Lung microvascular endothelial cell (primary cell): ENCODE measurements at places on chromosomes 11 and 22.

DNA sequence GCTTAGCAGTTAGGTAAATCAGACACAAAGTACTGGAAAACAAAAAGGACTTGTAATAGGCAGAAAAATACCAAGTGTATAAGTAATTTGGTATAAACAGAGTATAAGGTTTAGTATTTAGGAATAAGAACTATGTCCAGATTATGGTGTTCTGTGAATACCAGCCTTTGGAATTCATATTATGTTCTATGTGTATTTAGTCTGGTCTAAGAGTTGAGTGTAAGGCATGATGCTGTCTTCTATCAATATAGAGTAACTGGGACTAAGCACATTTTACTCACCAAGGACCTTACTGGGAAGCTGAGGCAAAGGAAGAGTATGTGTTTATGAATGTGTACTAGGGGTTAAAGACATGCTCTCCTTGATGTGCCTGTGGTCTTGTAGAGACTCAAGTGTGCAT lies 9.5 kb downstream of the SDHD start:
- DNase-seq, result no peak

- no peak for DNase-seq
Measured at GRCh38 chr22:46575911-46576555, 38.6 kb upstream of the CELSR1 start.

- no peak for DNase-seq
Measured at GRCh38 chr11:106999196-106999595, 19.1 kb downstream of the GUCY1A2 start.

DNA sequence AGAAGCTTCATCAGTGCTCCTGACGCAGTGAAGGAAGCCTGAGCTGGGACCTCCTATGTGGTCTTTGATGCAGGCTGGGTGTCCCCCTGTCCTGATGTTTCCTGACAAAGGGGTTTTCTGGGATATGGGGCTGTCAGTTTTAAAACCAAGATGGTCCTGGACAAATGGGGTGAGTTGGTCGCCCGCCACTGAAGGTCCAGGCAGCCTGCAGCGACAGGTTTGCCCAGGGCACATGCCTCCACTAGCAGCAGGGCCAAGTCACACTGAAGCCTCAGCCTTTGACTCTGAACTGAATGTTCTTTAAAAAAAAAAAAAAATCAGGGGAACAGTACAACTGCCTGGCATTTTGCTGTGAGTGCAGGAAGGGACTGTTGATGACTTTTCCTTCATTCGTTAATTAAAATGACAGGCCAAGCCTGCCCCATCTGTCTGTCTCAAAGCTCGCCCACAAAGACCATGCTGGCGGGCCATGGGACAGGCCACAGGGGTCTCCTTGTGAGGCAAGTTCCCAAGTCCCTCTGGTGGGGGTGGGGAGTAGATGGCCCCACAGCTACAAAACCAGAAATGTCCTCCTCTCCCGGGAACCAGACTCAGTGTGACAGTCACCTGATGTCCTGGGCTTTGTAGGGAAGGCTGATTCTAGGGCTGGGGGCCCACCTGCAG lies 274.8 kb downstream of the CTTN start:
- DNase-seq, result no peak

GRCh38 chr11:72821221-72821919 lies 7.2 kb downstream of the ATG16L2 start:
- no peak for DNase-seq

GRCh38 chr11:66068923-66069714 lies 953 bp upstream of the PACS1 start:
- peak; percentile 60 for DNase-seq

- no peak for DNase-seq
Measured at GRCh38 chr11:135043434-135043833, 631.4 kb upstream of the B3GAT1 start.

GRCh38 chr11:107562647-107563208 lies 2.8 kb downstream of the ALKBH8 start:
- peak; percentile 49 for DNase-seq

- no peak for DNase-seq
Measured at GRCh38 chr11:42806191-42806590, 505.6 kb upstream of the API5 start.

DNA sequence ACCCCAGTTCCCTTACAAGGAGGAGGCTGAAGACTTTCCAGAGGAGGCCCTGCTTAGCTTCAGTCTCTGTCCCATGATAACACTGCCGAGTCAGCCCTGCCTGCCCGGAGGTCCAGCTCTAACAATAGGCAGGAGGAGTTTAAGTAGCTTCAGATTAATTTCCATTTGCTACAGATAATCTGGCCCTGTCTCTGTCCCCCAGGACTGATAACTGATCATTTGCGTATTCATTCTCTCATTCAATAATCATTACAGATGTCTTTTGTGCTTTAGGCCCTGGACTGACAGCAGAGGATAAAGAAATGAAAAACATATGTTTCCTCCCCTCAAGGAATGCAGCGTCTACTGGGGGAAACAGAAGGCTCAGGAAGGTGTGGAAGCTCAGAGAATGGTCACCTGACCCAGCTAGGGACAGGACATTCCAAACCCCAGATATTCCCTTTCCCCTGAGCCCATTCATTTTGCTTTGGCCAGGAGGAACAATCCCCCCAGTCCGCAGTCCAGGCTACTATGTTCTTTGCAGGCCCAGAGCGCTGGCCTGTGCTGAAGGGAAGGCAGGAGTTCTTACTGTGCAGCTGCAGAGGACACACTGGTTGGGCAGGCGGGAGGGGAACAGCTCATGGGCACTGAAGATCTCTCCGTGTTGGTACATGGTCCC lies 20.8 kb downstream of the CHRDL2 start:
- no peak for DNase-seq

- DNase-seq, result peak; percentile 49
Measured at GRCh38 chr11:61777234-61778090, 14.9 kb downstream of the TMEM258 start.

DNA sequence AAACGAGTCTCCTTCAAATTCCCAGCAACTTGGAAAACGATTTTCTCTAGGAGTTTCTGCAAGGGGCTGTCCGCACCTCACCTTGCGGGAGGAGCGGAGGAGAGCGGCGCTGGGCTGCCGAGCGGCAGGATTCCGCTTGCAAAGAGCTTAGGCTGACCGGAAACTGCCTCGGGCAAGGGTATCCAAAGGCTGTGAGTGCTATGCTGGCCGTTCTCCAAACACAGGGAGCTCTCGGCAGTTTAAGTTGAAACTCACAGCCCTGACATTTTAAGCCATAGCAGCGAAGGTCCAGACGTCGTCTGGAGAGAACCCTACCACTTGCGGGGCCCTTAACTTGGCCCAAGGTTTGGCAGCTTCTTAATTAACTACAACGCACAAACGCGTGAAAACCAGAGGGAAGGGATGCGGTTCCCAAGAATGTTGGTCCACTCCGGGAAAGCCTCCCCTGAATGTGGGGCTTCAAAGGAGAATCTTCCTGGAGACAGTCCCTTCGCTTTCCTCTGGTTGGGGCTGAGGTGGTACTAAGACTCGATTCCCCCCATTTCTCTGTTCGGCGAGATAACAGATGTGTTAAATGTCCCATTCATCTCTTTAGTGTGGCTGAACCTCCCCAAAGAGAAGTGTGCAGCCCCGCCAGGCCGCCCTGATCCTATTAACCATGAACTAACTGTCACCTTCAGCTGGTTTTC lies 1.1 kb upstream of the DBX1 start:
- no peak for DNase-seq

- no peak for DNase-seq
Measured at GRCh38 chr11:111748035-111748804, 18.0 kb downstream of the PPP2R1B start.

DNA sequence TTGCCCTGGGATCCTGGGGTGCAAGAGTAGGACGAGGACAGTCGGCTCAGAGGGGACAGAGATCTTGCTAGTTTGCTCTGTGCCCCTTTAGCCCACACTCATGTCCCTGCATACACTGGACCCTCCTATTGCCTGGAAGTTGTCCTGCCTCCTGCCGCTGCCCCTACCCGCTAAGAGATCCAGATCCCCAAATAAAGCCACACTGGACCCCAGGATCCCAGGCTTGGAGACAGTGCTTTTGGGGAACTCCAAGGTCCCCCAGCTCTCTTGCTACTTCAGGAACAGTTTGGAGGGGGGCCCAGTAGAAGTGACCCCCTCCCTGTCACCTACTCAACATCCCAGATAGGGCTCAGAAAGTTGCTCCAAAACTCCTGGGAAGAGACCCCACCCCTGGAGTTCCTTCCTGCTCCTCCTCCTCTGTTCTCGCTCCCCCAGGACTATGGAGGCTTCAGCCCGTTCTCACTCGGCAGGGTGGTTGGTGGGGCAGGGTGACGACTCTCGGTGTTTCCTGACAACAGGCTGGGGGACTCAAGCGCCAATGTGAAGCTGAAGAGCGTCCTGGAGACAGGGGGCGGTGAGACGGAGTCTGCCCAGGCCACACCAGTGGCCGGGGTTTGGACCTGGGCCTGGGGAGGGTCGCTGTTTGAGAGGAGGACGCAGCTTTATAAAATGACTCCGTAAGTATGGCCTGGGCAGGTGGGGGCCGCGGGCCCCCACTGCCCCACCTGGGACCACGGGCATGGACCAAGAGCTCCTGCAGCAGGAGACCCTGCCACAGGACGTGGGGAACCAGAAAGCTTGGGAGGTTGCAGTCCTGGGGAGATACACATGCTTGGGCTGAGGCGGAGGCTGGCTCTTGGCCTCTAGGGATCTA lies 19.2 kb upstream of the TUB start:
- DNase-seq, result no peak

DNA sequence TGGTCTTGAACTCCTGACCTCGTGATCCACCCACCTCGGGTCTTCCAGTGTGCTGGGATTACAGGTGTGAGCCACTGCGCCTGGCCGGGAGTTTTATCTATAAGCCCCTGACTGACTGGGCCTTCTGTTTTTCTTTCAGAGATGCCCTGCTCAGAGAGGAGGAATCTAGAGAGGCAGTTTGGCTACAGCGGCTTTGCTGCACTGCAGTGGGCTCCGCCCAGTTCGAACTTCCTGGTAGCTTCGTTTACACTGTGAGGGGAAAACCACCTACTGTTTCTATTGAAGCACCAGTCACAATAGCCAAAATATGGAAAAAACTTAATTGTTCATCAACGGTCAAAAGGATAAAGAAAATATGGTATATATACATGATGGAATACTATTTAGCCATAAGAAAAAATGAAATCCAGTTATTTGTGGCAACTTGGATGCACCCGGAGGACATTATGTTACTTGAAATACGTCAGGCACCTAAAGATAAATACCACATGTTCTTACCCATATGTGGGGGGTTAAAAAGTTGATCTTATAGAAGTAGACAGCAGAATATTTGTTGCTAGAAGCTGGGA lies 31.9 kb upstream of the FAM181B start:
- no peak for DNase-seq

- DNase-seq, result no peak
Measured at GRCh38 chr11:84721561-84721961, 905.6 kb downstream of the DLG2 start.

DNA sequence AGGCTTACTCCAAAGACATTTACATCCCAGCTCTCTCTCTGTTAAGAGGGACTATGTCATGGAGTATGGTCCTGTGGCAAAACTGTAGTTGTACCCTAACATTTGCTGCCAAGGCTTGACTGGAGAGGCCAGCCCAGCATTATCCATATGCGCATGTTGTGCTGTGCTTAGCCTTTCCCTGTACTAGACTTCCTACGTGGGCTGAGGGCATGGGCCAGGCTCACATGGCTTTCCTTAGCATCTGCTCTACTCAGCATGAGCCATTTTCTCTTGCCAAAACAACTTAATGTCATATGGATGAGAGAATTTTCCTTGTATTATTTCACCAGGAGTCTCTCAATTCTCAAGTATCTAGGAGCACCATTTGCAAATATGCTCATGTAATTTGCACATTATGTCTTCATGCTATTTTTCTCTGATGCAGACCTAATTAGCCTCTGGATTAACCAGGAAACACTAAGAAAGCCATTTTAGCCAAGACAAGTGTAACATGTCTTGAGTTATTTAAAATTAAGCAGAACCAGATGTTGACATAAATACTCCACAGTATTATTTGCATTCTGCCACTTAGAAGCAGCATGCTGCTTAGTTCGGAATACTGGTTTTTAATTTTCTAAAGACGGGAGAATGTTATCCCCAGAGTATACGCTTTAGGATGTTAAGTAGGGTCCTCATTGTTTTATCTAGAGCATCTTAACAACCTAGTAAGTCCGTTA lies 71.7 kb upstream of the FAR1 start:
- DNase-seq, result no peak

DNA sequence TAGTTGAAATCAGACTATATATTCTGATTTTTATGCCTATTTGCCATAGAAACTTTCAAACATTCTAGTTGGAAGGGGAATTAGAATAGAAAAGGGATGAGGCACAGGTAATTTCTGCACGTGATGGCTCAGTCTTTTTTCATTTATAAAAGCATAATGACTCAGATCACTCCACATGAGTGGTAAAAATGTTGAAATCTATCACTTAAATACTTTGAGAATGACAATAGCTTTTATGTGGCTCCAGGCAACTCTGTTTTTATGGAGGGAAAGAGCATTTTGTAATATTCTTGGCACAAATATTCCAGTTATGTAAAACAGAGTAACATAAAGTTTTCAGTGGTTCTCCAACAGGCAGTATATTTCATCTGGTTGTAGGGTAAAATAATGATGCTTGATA lies 5.9 kb upstream of the MMP3 start:
- no peak for DNase-seq

DNA sequence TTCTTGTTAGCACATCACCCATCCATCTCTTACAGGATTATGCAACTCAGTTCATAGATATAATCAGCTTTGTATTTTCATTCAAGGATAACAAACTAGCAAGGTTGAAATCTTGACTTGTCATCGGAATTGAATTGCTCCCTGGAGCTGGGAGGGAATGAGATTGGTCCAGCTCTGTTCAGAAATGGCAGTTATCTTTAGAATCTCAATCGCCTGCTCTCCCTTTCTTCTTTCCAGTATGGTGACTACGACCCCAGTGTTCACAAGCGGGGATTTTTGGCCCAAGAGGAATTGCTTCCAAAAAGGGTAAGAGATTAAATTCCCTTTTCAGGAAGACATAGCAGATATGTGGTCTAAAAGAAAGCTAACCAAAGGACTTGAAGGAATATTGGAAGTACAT lies 51.0 kb downstream of the NF2 start:
- DNase-seq, result no peak

DNA sequence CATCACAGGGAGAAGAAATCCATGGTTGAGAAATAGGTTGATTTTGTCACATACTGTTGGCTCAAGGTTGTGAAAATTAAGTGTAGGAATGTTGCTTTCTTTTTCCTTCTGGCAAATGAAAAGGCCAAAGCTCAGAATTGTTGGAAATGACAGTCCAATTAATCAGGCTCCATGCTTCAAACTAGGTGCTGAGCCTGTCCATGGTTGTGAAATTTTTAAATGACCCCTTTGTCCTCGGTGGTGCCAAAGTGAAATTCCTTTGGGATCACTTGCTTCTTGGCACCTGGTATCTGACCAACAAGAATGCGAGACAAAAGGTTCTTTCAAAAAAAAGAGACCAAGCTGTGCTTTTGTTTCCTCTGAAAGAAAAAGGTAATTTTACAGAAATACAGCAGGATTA lies 451.9 kb downstream of the ETS1 start:
- no peak for DNase-seq

DNA sequence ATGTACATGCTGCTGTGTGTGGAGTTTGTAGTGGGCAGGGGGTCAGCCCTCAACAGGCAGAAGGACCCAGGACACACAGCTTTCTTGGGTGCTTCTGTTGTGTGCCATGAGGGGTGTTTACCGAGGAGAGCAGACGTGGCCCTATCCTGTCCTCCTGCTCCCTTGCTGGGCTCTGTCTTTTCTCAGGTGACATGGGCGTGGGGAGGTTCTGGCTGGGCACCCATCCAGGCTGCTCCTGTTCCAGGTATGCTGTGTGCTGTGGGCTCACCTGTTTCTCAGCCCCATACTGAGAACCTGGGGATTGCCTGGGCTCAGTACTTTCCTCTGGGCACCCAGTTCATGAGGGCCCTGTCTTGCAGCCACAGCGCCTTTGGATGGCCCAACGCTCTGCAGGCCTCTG lies 23.3 kb downstream of the MICALL1 start:
- no peak for DNase-seq
